Hippocampal formation (tissue), 2 donors: ENCODE measurements at places on chromosomes 12 and 14.

- no peak for DNase-seq
These were observed 185.7 kb downstream of the DAD1 start for GRCh38 chr14:22403296-22403695.

DNA sequence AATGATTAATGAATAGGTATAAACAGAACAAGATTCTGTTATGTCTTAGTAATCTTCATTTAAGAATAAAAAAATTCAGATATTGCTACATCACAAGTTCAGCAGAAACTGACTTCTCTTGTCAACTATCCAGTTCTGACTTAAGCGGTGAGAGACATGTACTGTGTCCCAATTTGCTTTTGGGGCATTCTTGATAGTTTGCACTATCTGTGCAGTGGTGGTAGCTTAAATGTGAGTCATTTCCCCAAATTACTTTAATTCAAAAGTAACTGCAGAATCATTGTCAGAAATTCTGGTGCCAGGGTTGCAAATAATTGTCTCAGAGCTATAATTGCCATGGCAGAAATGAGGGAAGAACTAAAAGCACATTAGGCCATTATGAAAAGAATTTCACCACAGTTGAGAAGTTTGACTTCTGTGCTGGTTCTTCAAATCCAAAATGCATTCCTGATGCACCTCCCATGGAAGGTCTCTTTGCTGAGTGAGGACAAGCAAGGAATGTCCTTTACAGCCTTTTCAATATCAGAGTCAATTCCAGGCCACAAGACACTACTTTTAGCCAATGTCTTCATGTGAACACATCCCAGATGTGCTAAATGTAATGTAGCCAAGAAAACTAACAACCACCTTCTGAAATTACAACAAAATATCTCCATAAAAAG is 304.7 kb downstream of the SSPN start:
- DNase-seq: no peak

DNA sequence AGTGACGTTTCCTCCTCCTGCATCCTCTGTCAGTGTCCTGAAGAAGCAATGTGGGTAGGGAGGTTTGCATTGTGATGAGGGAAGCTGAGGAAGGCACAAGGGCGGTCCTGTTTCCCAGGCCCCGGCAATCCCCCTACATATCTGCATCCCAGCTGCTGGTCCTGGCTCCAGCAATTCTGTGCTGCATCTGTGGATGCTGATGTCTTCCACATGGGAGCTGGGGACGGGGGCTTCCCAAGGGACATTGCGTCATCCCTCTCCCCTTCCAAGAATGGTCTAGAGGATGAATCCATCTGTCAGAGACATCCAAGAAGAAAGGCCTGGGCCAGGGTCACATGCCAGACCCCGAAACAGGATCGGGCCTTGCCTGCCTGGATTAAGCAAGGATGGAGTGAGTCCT is 52.1 kb downstream of the TSPAN11 start:
- no peak for DNase-seq

DNA sequence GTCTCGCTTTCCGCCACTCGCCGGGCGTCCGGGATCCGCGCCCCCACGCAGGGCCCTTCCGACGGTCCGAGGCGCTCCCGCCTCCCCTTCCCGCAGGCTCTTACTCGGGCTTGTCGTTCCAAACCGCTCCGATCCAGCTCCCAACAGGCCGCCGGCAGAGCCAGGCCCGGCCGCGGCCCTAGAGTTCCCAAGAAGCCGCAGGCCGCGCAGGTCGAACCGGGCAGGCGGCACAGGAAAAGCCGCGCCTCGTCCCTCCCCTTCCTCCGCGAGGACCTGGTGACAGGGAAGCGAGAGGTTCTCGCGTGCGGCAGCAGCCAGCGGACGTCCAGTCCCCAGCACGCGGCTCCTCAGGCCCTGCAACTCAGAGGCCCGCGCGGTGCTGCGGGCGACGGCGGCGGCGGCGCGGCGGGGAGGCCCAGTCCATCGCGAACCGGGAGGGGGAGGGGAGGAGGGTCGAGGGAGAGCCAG is 272 bp downstream of the HECTD1 start:
- DNase-seq: peak; percentile 81

- no peak for DNase-seq
These were observed 58.7 kb upstream of the GZMB start for GRCh38 chr14:24692382-24693352.

DNA sequence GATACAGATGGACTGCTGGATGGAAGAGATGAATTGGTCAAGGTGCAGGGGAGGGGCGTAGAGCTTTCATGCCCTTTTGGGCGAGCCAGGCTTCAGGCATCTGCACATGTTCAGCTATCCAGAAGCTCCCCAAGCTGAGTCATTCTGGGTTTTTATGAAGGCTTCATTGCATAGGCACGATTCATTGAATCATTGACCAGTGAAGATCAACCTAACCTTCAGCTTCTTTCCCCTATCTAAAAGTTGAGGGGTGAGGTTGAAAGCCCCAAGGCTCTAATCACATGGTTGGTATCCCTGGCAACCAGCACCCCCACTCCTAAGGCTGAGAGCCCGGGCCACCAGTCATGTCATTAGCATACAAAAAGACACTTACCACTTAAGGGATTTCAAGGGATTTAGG is 36.3 kb downstream of the RPS29 start:
- no peak for DNase-seq

DNA sequence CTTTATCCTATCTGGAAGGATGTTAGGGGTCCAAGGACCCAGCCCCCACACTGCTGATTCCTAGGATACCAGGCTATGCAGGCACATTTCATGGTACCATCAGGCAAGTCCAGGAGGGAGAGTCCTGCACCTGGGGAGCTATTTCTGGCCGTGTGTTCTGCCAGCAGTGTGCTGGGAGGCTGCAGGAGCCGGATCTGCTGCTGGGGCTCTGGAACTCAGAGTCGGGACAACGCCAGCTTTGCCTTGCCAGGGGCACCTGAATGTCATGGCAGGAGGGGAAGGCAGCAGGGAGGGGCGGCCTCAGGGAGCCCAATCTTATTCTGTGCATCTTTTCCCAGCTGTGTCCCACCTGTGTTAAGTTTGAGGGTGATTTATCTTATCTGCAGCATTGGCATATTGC is 17.8 kb downstream of the SRRM4 start:
- no peak for DNase-seq

DNA sequence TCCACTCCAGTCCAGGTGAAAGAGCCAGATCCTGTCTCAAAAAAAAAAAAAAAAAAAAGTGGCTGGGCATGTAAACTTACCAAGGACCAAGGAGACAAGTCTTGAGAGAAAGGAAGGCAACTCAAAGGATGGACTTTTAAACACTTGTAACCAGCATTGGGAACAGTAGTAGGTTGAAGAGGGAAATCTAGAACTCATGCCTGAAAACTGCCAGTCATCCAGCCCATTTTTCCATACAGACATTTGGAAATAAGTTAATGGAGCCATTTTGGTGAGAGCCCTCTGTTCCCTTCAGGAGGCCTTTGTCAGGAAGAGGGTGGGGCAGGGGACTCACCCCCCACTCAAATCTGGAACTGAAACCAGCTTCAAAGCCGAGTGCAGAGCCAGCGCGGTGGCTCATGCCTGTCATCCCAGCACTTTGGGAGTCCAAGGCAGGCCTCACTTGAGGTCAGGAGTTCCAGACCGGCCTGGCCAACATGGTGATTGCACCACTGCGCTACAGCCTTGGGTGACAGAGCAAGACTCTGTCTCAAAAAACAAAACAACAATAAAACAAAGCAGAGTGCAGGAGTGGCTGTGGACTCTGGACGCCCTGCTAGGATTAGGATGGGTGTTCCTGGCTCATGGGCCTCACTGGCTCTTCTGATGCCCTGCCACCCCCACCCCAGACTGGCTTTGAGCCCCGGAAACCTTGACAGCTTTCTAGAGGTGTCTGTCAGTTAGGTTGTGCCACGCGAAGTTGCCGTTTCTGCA is 1.6 kb upstream of the MLXIP start:
- no peak for DNase-seq

GRCh38 chr14:79293482-79294177 is 917.7 kb downstream of the DIO2 start:
- DNase-seq: peak; percentile 17

DNA sequence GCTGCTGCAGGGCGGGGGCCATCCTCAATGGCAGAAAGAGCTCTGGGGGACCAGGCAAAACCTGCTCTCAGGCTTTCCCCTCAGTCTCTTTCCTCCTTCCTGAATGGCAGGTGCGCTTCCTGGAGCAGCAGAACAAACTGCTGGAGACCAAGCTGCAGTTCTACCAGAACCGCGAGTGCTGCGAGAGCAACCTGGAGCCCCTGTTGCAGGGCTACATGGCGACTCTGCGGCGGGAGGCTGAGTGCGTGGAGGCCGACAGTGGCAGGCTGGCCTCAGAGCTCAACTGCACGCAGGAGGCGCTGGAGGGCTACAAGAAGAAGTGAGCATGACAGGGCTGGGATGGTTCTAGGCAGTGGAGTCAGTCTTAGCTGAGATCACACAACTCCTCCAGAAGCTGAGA is 22.9 kb upstream of the KRT83 start:
- no peak for DNase-seq

DNA sequence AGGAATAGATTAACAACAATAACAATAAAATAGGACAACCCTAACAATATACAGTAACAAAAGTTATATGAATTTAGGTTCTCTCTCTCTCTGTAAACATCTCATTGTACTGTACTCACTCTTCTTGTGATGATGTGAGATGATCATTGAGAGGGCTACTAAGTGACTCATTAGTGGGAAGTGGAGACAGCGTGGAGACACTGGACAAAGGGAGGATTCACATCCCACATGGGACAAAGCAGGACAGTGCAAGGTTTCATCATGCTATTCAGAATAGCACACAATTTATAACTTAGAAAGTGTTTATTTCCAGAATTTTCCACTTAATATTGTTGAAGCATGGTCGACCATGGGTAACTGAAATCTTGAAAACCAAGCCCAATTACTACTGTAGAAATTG is 26.0 kb upstream of the SPATA7 start:
- DNase-seq: no peak

- DNase-seq: no peak
These were observed at the start of gene CISTR for GRCh38 chr12:53751336-53752191. Gene CISTR (minus strand): TSS chr12:53751979.

GRCh38 chr12:59085690-59086089 is 165.4 kb upstream of the LRIG3 start:
- no peak for DNase-seq

DNA sequence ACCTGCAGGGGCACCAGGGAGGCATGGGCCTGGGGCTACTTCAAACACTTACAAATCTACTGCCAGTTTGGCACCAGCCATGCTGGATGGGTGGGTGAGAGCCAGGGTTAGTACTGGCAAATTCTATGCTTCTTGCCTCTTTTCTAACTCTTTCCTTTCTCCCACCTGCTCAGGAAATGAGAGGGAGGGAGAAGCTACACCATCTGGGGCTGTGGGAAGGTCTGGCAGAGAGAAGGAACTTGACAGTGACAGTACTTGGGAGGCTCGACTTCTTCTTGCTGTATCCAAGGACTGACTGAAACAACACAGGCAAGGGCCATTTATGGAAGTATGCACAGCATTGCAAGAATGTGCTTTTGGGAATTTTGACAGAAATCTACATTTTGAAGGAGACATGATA is 149.6 kb upstream of the DYRK2 start:
- no peak for DNase-seq

- no peak for DNase-seq
These were observed 723 bp upstream of the LRP10 start for GRCh38 chr14:22870811-22871223.

- DNase-seq: no peak
These were observed 8.9 kb upstream of the CLEC6A start for GRCh38 chr12:8446642-8447547.

GRCh38 chr14:24881116-24881893 is 168.6 kb downstream of the STXBP6 start:
- no peak for DNase-seq

GRCh38 chr12:130838284-130838950 is 633 bp downstream of the STX2 start:
- DNase-seq: no peak

GRCh38 chr14:23861666-23862065 is 91.9 kb upstream of the DHRS4 start:
- DNase-seq: no peak

DNA sequence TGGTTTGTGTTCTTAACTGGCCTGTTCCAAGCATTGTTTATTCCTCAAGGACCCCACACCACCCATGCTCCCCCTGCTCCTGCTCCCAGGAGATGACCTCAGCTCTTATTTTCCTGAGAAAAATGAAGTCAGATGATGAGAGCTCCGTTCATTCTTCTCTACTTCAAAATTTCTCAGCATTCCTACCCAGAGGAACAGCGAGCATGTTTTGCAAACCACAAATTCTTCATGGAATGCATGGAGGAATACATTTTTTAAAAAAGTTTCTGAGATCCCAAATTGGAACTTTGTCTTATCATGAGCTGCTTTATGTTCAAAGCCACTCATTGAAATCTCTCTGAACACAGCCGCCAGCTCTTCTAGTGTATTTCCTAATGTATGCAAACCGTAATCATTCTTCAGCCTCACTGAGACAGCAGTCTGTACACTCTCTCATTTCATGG is 44.9 kb downstream of the SYNE2 start:
- DNase-seq: no peak

GRCh38 chr14:68924186-68925158 is 54.6 kb downstream of the ACTN1 start:
- DNase-seq: no peak

- no peak for DNase-seq
These were observed 987 bp downstream of the CCER1 start for GRCh38 chr12:90953956-90954421.

DNA sequence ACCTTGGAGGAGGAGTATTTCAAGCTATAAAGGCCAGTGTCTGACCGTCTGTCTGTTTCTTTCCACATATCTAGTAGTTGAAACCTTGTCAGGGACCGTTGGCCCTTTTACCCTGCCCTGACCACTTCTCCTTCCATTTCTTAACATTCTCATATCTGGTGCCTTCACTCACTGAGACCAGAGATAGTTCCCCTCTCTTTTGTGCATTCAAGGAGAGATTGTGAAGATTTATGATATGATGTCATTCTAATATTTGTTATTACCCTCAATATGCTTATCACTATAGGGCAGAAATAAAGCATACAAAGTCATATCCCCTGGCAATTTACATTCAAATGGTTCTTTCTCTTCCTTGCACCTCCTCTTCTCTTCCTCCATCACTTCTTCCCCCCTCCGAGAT is 83.3 kb downstream of the PLXNC1 start:
- DNase-seq: no peak

- DNase-seq: no peak
These were observed 213.7 kb downstream of the SLC2A13 start for GRCh38 chr12:39892146-39892545.

DNA sequence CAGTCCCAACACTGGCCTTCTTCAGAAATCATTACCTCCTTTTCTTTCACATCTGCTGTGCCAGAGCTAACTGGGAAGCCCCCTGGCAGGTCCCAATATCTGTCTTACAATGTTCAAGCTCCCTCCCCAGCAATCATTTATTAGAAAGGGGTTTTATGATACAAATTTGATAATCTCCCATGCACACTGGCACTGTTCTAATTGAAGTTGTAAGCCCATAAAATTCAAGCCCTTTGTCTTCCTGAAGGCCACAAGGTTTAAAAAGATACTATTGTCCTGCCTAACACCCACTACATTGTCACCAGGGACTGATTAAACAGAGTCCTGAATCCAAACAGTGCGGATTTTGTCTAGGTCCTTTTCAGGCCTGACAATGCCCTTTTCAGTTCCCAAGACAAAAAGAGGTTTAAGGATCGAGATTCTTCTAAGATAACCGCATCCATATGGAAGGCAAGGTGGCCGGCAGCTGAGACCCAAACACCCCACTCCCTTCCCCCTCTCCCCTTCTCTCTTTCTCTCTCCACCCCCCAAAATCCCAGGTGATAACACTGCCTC is 3.3 kb downstream of the NKX2-8 start:
- DNase-seq: no peak
